ENCODE measurements at places on chromosomes 4 and X.

DNA sequence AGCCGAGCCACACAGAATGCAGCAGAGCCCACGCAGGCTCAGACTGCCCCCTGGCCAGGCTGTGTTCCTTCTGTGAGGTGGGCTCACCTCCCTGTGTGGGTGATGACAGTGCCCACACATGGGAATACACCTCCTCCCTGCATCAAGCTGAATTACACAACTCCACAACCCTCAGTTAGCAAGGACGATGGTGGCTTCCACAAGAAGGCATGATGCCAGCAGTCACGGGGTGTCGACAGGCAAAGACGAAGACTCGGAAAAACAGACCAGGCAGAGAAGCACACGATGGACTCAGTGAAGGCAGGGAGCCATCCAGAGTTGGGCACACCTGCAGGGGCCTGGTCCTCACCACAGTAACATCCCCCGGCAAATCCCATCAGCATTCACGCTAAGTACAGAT is 12.1 kb downstream of the LETM1 start:
- no peak for DNase-seq

DNA sequence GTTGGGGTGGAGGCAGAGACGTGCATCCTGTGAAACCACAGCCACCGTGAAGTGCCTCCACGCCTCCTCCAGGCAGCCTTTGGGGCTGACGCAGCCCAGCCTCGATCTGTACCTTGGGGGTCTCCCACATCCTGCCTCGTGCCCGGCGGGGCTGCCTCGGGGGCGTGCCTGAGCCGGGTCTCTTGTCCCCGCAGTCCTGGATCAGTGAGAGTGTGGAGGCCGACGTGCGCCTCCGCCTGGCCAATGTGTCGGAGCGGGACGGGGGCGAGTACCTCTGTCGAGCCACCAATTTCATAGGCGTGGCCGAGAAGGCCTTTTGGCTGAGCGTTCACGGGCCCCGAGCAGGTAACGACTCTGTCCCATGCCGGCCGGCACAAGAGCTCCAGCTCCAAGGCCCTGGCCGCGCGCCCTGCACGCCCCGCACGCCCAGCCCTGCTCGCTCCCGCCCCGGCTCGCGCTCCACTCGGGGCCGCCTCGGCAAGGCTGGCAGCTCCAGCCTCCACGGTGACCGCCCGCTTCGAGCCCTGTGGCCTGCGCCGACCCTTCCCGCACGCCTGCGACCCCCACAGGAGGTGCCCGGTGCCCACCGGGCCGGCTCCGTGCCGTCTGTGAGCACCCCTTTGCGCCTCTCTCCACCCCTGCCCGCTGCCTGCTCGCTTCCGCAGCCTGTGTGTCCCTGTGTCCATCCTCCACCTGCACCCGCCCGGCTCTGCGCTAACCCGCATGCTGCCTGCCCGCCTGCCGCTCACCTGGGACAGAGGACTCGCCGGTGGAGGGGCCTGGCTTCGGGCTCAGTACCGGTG is 9.8 kb downstream of the FGFR3 start:
- no peak for DNase-seq

DNA sequence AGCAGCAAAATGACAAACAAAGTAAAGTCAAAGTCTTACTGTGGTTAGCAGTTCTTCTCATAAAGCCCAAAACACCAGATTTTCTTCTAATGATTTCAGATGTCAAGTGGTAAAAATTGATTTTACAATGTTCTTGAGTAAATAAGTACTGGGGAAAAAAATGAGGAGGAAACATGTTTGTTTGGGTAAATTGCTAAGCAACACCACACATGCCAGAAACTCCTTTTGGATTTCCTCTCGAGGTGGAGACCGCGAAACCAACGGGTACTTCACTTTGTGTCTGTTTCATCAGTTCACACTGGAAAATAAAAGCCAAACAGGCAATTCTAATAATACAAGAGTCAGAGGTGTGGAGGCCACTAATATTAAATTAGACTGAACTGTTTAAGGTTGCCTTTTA is 4.6 kb upstream of the PKD2 start:
- DNase-seq: no peak

DNA sequence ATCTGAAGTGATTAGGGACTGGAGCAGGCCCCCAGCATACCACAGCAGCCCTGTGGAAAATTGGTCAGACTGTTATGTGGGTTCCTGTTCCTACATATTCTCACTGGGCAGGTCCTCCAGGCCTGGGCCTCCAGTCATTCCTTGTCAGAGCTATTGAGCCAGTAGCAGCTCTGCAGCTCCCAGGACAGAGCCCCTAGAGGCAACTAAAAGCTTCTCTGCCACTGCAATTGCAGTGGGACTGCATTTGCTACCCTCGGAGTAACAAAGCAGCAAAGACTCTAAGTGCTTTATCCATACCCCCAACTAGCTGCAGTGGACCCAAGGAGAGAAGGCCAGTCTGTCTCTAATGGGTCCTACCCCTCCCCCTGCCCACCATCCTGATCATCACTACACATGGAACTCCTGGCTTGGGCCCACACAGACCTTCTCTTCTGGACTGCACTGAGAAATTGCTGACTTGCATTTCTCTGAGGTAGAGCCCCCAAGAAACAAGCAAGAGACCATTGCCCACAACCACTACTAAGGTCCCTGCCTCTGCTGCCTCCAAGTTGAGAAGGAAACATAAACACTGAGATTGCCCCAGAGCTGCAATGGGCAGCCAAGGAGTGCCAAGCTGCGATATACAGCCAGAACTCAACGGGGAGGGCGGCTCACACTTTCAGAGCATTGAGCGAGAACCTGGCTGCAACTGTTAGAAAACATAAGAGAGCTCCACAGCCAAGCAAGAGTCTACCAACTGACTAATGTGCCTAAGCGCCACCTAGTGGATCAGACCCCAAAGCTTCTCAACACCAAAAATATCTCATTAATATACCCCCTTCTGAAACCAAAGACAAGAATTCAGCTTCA is 738.7 kb upstream of the NDST4 start:
- DNase-seq: no peak

GRCh38 chrX:2710041-2710840 is 19.1 kb downstream of the CD99 start:
- no peak for DNase-seq

GRCh38 chrX:75151827-75152592 is 4.1 kb downstream of the ABCB7 start:
- DNase-seq: no peak

DNA sequence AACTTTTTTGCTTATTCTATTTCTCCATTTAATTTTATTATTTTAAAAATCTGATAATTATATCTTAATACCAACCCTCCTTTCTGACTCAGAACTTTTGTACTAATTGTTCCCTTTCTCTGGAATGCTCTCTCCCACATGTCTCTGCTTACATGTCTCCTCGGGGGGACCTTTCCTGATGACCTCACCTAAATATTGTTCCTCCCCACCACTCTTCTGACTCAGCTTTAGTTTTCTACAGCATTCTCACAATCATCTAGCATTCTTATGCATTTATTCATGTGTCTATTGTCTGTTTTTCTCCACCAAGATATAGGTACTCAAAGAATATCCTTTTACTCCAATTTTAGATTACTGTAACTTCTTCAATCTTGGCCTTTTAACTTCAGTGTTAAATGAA is 128.7 kb downstream of the MSL3 start:
- no peak for DNase-seq

DNA sequence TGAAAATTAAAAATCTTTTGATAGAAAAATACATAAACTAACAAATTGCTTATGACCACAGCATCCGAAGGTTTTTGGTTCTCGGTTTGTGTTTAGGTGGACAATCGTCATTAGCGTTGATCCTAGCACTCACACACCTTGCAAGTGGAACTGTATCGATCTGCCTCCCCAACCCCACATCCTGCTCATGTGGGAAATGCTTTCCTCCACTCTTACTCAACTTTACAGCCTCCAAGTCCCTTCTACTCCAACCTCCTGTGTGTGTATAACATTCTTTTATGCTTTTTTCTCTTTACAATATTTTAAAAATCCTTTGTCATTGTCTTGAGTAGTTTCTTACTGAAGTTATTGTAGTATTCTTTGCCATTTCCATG is 15.6 kb upstream of the TMEM131L start:
- no peak for DNase-seq

DNA sequence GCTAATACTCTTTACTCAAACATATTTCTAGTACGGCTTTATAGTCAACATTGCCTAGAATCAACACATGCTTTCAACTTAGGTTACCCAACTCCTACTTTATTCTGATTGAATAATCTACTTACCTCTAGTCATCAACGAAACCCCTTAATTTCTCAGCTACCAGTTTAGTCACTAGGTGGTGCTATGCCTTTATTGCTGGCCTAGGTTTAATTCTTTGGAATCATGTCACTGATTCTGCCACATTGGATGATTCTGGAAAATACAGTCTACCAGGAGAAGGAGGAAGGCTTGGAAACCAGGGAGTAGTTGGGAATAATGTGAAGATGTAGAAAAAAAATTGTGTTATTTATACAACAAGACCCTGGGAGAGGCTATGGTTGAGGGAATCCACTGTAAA is 167.7 kb downstream of the DCAF12L2 start:
- peak; percentile 1 for DNase-seq

- no peak for DNase-seq
These were observed 115.2 kb downstream of the GABRA2 start for GRCh38 chr4:46274717-46275116.

DNA sequence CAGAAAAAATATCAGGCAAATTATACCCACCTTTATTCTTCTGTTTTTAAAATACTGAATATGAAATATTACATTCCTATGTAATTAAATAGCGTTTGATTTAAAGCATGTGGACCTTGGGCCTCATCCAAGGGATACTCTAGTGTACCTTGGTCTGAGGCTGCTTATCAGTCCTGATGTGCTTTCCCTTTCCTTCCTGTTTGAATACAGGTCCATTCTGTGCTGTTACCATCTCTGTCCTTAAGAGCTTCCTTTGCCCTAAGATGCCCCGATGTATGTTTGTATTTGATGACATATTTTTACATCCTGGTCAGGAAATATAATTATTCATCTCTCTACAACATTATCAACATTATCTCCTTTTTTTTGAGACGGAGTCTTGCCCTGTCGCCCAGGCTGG is 24.1 kb downstream of the FAT4 start:
- DNase-seq: no peak

GRCh38 chr4:136383082-136383481 is 1149.2 kb downstream of the PCDH18 start:
- no peak for DNase-seq

GRCh38 chr4:23500894-23501449 is 388.9 kb downstream of the PPARGC1A start:
- no peak for DNase-seq

- no peak for DNase-seq
These were observed 67.7 kb downstream of the RHOH start for GRCh38 chr4:40264497-40264896.

GRCh38 chrX:46310815-46311497 is 234.3 kb downstream of the ZNF674 start:
- no peak for DNase-seq

DNA sequence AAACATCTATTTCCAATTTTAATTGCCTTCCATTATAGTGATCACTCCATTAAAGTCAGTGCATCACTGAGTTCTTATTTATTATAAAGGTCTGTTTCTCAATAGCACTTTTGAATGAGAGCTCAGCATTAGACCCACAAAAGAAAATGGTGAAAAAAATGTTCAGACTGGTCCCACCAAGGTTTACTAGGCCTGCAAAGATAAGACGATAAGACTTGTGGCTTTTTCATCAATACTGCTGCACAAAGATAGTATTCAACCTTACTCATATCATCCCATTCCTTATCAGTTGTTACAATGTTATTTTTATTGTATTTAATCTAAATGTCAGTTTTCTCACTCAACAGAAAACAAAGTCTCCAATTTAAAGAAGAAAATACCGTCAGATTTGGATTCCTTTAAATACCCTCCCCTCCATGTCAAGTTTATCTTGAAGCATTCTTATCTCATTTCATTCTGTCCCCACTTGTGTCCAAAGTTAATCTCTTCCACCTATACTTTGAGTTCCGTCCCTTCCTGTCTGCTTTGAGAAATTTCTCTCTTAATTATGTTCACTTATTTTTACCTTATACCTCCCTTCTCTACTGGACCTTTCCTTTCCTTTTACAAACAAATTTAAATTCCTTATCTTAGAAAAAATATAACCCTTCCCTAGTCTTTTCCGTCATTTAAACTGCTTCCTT is 140.0 kb downstream of the GASK1B start:
- no peak for DNase-seq

GRCh38 chr4:141020801-141021261 is 112.4 kb downstream of the RNF150 start:
- DNase-seq: no peak

DNA sequence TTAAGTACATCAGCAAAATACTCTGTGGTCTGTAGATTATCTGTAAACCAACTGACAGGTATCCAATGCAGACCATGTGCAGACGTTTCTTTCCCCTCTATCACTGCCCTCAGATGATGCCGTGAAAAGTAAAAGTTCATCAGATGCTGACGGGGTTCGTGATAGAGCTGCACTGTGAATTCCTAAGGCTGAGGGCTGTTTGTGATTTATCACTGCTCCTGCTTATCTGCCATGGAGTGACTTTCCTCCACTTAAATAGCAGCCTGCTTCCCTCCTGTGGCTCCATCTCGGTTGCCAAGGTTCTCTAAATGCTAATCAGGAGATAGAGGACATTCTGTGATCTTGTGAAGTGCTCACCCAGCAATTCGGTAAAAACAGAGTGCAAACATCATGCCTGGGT is 89.3 kb upstream of the SRD5A3 start:
- DNase-seq: no peak

DNA sequence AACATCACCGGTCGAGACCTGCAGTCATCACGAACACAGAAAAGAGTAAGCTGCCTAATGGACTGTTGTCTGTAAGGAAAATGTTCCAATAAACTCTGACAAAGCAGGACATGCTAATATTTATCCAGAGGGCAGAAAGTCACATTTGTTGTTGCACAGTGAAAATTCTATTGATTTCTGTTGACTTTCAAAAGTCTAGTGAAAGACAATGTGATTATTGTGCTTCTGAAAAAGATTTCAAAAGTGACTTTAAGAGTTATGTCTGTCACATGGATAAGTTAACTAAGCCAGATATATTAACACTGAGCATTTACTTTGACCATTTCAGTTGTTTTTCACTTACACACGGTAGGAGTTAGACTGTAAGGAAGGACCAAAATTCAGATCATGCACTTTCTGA is 9.3 kb upstream of the RFC1 start:
- DNase-seq: no peak

DNA sequence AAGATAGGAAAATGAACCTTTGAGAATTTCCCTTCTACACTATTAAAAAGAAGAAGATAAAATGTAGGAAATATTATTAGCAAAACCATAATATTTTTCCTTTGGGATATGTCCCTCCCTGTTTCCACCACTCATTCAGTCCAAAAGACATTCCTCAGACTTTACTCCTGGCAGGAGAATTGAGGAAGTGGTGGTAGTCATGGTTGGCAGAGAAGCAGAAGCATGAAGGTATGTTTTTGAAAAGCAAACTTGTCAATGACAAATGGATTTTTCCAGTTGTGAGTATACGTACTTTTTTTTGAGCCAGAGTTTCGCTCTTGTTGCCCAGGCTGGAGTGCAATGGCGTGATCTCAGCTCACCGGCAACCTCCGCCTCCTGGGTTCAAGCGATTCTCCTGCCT is 13.7 kb downstream of the STAG2 start:
- no peak for DNase-seq

DNA sequence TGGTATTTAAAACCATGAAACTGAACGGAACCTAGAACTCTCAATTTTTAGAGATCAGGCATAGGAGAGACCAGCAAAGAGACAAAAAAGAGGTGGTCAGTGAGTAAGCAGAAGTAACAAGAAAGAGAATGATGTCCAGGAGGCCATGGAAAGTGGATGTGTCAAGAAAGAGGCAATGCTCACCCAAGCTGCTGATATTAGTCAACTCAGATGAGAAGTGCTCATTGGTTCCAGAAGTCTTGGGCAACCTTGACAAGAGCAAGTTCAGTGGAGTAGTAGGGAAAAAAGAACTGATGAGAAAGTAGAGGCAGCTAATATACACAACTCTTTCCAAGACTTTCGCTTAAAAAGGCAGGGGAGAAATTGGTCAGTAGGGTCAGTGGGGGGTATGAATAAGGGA is 23.0 kb upstream of the CCDC149 start:
- no peak for DNase-seq

All from NCI-H2081 treated with DMSO at 0.1 percent for 48 hours (cell line).